ENCODE measurements at places on chromosomes 4 and X.
A peak's percentile ranks its signal among the peaks of the same experiment; 100 is the strongest.

DNA sequence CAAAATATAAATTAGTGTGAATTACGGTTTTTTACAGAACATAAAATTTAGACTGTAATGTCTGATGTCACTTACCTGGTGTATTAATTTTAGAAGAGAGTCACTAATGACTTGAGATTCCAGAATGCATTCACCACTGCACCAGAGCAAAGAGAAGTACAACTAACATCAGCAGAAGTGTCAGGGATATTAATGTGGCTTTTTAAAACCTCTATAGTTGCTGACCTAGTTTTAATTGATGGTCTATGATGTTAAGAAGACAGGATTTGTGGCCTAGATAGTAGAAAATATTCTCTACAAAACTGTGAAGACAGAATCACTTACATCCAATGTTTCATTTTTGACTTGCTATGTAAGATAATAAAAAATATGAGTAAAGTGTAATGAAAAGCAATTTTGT, 1181.6 kb downstream of the RAPGEF2 start:
- DNase-seq, result no peak

DNA sequence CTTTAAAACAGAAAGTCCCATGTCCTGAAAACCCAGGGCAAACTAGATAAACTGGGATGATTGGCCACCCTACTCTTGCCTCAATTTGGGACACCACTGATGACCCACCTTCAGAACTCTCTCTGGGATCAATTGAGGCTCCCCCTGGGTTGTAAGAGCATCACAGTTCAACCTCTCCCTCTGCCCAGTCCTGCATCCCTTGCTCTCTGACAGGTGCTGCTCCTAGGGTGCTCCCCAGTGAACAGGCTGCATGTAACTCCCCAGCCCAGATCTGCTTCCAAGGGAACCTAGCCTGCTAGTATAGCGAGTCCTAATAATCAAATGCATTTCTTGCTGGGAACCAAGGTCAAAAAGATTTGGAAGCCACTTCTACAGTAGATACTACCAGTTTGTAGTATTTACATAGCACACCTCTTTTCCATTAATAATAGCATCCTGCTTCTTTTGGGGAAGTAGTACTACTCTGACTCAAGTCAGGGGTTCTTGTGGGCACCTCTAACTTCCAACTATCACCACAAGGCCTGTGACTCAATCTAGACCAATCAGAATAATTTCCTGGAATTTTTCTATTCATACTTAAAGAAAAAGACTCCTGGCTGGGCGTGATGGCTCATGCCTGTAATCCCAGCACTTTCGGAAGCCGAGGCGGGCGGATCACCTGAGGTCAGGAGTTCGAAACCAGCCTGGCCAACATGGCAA, 42.1 kb upstream of the SPINK2 start:
- DNase-seq, result no peak

DNA sequence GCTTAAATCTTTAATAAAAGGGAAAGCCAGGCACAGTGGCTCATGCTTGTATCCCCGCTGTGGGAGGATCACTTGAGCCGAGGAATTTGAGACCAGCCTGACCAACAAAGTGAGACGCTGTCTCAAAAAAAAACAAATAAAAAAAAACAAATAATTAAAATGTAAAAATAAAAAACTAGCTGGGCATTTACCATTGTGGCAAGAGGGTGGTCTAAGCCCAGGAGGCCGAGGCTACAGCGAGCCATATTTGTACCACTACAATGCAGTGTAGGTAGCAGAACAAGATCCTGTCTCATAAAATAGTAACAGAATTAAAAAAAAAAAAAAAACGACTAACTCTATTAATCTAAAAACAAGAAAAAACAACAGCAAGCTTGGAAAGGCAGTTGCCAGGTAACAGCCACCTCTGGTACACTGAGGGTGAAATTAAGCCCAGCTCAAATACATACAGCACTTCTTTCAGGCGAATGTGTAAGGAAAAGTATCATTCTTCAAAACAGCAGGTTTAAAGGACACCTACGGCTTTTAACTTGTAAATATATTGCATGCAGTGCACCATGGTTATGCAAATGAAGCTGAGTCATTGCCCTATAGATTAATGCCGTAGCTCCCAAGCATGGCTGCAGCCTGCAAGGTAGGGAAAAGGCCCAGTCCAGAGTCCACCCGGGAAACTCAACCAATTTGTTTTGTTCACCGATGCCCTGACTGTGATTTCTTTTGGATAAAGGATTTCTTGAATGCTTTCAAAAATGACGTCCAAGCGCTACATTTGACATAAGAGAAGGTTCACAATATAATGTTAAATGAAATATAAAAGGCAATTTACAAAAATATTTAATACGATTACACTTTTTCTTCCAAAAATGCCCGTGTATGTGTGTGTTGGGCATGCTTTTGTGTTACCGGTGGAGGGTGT, 14.5 kb upstream of the TXLNG start:
- DNase-seq, result no peak

DNA sequence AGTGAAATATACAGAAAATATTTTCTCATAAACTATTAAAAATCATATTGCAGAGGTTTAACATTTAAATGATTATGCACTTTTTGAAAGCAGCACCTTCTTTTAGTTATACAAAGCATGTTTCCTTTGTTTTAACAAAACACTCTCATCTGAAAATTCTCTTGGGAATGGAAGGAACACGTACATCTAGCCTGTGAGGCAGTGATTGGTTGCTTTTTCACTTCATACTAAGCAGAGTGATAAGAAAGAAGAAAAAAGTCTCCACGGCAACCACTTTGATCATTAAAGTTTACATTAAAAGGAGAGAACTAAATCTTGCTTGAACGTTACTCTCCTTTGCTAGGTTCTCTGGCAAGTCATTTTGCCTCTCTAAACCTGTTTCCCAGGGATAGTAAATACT, 41.7 kb upstream of the H2AZ1 start:
- DNase-seq, result no peak

- DNase-seq, result peak; percentile 54
Measured at GRCh38 chr4:186037692-186038658, 31.0 kb upstream of the TLR3 start.

GRCh38 chrX:82230013-82230412, 1028.1 kb downstream of the SH3BGRL start:
- DNase-seq, result no peak

- DNase-seq, result no peak
Measured at GRCh38 chr4:186617921-186618320, 62.6 kb upstream of the MTNR1A start.

DNA sequence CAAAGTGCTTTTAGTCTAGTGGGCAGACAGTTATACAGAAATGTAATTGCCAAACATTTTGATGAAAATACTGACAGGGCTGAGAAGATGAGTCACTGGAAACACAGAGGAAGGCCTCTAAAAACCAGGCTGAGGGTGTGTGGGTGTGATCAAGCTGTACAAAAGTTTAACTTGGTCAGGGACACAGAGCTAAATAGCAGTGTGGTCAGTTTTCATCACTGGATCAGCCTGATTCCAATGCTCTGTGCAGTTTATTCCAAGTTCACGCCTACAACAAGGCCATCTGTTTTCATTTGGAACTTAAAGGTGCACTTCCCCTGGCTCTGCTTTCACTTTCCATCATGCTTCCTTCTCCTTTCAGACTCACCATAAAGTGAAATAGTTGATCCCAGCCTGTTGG, 10.6 kb downstream of the CENPVL3 start:
- DNase-seq, result no peak

DNA sequence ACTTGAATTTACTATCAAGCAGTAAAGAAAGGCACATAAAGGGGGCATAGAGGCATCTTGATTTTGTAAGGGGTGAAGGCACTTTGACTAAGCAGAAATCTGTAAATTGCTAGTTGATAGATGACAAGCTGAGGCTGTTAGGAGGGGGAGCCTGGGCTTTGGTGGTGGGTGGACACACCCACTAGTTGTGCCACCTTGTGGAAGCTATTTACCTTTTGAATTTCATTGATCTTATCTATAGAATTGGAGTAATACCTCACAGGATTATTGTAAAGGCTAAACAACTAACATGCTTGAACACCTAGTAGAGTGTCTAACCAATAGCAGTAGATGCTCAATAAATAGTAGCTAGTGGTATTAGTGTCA, 142.8 kb upstream of the KCNIP4 start:
- no peak for DNase-seq

DNA sequence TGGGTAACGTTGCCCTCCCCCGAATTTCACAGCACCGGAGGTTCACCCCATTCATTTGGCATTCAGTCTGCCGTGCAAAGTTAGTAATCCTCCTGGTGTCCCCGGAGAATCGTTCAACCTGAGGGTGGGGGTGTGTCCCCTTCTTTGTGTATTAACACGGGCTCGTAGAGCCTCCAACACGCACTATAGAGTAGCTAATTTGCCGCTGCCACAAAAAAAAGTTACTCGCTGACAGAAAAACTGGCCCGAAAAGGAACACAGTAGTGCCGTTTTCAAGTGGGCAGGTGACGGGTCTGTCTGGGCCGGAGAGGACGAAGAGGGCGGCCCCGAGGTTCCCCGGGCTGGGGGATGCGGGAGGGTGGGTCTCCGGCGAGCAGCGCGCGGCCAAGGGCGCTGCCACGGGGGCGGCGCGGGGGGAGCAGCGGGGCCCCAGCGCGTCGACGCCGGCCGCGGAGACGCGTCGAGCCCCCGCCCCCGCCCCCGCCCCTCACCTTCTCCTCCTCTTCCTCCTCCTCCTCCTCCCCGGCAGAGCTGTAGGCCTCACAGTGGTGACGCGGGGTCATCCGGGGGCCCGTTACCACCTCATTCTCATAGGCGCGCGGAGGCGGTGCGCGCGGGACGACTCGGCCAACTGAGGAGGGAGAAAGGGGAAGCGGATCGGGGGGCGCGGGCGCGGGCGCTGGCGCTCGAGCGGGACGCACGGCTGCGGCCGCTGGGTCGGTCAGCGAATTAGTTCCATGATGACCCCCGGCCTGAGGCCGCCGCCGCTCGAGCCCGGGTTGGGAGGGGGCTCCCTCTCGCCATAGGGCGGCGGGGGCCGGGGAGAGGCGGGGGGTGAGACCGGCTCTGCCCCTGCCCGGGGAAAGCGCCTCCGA, 571 bp downstream of the CCNI start:
- DNase-seq, result peak; percentile 48

Data from bone marrow (tissue), 2 donors.